ENCODE measurements at places on chromosomes 6 and 20. TPM values are rescaled to one million over a fixed set of nuclear protein-coding genes. Genes with fewer than 3 reads are reported as not detected.
A peak's percentile ranks its signal among the peaks of the same experiment; 100 is the strongest.

The PDE10A gene
- total RNA-seq: 6.1 TPM

The GPR6 gene
- total RNA-seq: not detected

The LZTS3 gene
- total RNA-seq: 3.6 TPM

The GPLD1 gene
- 0.27 TPM for total RNA-seq

The LHFPL5 gene
- total RNA-seq: not detected

The AKAP12 gene
- total RNA-seq: 196 TPM

The DEFB124 gene
- total RNA-seq: not detected

The RSPO3 gene
- total RNA-seq: 7.9 TPM

The FAM209B gene
- not detected for total RNA-seq

The KIF6 gene
- 0.08 TPM for total RNA-seq

The BTNL2 gene
- total RNA-seq: not detected

The CRYBG1 gene
- 19.3 TPM for total RNA-seq

The FAXC gene
- 0.54 TPM for total RNA-seq

The FUT9 gene
- total RNA-seq: not detected

The FAM83C gene
- total RNA-seq: not detected

The HTR1B gene
- total RNA-seq: under 0.01 TPM

The B3GAT2 gene
- total RNA-seq: not detected

The BACH2 gene
- total RNA-seq: 0.65 TPM

The LY6G6F gene
- not detected for total RNA-seq

The SPINT4 gene
- not detected for total RNA-seq

The SASH1 gene
- 60.2 TPM for total RNA-seq

The PTPRT gene
- not detected for total RNA-seq

GRCh38 chr6:151440930-151441329 lies 11.0 kb downstream of the RMND1 start:
- DNase-seq: peak; percentile 79

GRCh38 chr20:57409316-57409671 lies 18.1 kb downstream of the RBM38 start:
- no peak for DNase-seq

GRCh38 chr6:169960886-169961611 lies 209.6 kb downstream of the ERMARD start:
- no peak for DNase-seq

DNA sequence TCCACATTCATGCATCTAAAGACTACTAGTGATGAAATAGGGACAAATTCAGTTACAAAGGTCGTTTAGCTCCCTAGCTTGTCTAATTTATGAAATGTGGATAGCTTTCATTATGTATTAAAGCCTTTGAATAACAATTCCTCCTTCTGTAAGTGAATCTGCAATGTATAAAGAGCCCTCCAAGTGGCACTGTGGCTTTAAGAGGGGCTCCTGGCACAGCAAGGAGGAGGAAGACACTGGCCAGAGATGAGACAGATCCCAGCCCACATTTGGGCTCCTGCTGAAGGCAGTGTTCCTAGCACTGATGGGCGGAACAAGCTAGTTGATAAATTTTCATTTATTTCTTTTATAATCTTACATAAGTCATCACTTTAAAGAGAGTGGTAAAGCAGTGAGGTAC lies 17.6 kb upstream of the FUCA2 start:
- no peak for DNase-seq

DNA sequence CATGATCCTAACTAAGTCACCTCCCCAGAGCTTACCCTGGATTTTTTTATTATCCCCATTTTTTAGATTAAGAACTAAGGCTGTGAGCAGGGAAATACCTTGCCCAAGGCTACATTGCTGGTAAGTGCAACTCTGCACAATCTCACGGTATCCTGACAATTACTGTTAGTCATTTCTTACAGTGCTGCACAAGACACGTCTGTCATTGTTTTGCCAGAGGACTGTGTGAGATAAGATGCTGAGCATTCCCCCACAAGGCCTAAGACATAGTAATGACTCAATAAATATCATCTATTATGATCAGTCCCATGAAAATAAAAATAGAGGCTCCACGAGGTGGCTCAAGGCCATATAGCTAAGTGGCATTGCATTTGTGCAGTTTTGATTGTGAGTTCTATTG lies 21.0 kb downstream of the PFDN4 start:
- DNase-seq: peak; percentile 93

DNA sequence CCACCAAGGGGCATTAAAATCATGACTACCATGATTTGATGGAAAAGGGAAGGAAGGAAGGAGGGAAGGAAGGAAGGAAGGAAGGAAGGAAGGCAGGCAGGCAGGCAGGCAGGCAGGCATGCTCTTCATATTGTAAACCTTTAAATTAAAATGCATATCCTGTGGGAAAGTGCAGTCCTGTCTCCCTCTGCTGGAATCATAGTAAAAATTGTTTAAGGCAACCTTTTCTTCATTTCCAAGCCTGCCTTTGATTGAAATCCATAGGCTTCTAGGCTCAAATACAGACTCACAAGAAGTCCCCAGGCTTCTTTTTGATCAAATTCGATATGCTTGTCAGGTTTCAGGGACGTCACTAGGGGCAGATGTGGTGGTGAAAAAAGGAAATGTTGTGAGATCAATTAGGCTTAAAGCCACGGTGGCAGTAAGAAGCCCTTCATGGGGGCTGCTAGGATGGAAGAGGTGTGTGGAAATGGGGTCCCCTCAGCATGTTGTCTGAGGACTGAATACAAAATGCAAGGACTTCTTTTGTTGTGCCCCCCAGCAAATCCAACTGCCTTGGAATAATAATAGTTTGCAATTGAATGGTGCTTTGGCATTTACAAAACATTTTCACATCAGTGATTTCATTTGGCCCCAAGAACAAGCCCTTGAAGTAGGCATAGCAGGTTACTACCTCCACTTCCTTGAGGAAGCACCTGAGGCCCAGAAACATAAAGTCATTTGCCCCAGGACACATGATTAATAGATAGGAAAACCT lies 25.6 kb upstream of the GABRR1 start:
- DNase-seq: peak; percentile 79

GRCh38 chr20:57047281-57048026 lies 219.0 kb downstream of the BMP7 start:
- no peak for DNase-seq

- peak; percentile 84 for DNase-seq
These were observed 3.6 kb downstream of the TBCC start for GRCh38 chr6:42742116-42742894.

- DNase-seq: no peak
These were observed 92.3 kb downstream of the EDN3 start for GRCh38 chr20:59392736-59393135.

GRCh38 chr6:149461670-149462069 lies 23.1 kb downstream of the ZC3H12D start:
- DNase-seq: no peak

DNA sequence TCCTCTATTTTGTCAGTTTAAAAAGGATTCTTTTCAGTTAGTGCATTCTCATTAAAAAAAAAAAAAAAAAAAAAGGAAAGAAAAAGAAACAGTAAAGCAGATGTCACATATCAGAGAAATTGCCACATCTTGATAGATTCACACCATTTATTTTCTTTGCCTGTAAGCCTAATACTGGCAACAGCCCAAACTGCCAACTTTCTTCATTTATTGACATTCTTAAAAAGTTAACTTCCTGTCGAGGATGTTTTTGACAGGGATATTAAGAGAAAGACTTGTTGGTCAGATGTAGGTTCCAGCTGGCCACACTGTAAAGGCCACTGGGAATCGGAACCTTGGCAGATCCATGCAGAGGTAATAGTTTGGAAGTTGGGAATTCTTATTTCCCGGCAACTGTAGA lies 332.6 kb downstream of the NRN1 start:
- peak; percentile 35 for DNase-seq

DNA sequence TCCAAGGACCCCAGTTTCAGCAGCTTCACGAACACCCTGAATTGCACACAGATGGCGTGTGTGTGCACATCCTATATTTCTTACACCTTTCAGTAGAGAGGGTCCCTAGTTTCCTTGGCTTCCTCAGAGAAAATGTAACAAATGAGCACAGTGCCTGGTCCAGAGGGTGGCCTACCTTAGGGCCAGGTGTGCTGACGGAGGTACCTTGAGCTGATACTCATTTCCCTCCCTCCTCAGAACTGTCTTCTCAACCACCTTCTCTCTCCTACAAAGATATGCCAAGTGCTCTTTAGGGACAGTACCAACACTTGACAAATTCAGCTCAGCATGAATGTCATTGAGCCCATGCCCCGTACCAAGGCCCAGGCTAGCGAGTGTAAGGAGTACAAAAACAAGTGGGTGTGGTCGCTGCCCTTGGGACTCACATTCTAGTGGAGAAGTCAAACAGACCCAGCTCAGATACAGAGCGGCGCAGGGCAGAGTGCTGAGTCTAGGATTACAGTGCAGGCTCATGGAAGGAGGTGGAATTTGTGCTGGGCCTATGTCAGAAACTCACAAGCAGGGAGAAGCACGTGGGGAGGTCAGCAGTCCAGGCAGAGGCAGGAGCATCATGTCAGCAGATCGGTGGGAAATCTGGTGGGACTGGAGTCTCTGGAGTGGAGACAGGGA lies 9.6 kb upstream of the BPHL start:
- DNase-seq: peak; percentile 5

- DNase-seq: no peak
These were observed 47.0 kb downstream of the DLL1 start for GRCh38 chr6:170243791-170244291.

GRCh38 chr20:63178889-63179686 lies 36.8 kb downstream of the YTHDF1 start:
- no peak for DNase-seq

GRCh38 chr6:124423621-124424020 lies 538.6 kb upstream of the RNF217 start:
- DNase-seq: no peak

- no peak for DNase-seq
These were observed 27.7 kb downstream of the EIF2S2 start for GRCh38 chr20:34084227-34084923.

DNA sequence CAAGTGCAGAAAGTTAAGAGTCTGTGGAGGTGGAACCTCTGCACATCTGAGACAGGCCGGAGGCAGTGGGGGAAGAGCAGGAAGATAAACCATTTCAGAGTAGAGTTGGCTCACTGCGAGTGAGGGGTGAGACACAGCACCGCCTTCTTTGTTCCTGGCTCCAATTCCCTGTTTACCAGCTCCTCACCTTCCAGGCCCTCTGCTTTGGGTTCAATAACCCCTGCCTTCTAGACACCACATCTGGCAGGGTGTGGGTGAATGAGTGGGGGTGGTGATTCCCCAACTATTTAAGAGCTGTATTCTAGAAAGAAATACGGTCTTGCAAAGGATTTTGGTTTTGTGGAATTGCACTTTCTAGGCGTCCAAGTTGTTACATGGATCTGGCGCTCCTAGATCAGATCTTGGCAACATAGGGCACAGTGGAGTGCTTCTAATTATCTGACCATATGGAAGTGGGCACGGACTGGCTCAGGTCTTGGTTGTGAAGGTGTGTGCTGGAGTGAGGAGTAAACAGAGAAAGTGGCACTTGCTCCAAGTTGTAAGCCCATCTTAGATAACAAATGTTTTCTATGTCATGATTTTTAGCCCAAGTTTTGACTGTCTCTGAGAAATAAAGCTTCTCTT lies 141.6 kb upstream of the NRN1 start:
- DNase-seq: no peak

DNA sequence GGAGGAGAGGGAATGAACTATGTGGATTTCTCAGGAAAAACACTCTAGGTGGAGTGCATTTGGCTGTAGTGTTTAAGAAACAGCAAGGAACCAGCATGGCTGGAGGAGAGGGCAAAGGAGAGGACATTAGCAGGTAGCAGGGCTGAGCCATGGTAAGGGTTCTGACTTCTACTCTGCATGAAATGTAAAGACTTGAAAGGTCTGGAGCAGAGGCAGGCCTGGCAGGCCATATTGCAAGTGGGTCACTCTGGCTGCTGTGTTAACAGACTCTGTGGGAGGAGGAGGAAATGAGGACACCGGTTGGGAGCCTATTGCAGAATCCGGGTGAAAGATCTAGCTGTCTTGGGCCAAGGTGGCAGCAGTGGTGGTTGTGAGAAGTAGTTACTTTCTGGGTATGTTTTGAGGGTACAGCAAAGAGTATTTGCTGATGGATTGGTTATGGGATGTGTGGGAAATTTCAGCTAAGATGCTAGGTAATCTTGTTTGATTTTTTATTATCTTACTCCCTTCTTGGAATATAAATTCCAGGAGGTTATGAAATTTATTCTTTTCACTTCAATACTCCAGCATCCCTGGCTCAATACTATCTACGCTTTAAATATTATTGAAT lies 115.9 kb upstream of the BCLAF1 start:
- no peak for DNase-seq

GRCh38 chr6:118240878-118241528 lies 307.1 kb upstream of the PLN start:
- DNase-seq: no peak

DNA sequence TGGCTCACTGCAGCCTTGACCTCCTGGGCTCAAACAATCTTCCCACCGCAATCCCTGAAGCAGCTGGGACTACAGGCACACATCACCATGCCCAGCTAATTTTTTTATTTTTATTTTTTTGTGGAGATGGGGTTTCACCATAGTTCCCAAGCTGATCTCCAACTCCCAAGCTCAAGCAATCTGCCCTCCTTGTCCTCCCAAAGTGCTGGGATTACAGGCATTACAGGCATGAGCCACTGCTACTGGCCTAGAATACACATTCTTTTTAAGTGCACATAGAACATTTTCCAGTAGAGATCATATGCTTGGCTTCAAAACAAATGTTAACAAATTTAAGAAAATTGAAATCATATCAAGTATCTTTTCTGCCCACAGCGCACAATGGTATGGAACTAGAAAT lies 176.8 kb upstream of the MARCKS start:
- DNase-seq: no peak

GRCh38 chr20:22346716-22347115 lies 237.7 kb downstream of the FOXA2 start:
- DNase-seq: no peak

- DNase-seq: peak; percentile 28
These were observed 12.7 kb downstream of the SPDEF start for GRCh38 chr6:34543421-34543820.

- DNase-seq: no peak
These were observed 61.2 kb downstream of the PPP1R14C start for GRCh38 chr6:150203871-150204545.

- DNase-seq: peak; percentile 75
These were observed 144.3 kb upstream of the SULF2 start for GRCh38 chr20:47929368-47930115.

DNA sequence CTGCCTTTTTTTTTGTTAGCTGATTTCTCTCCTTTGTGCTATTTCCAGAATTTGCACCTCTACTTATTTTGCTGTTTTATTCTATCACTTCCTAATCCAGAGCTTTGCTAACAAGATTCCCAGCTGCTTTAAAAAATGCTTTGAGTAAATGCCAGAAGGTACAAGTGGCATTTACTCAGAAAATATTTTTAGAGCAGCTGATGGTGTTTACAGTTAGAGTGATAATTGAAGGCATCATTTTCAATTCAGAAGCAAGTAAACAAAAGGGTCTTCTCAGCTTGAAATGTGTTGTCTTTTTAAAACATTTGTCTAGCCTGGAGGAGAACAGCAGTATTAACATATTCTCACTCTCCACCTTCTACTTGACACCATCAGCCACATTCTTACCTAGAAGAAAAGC lies 99.9 kb downstream of the OTOR start:
- DNase-seq: no peak

GRCh38 chr20:49618289-49618688 lies 50.4 kb upstream of the PTGIS start:
- DNase-seq: peak; percentile 33

Data from fibroblast of the aortic adventitia (primary cell).